ENCODE measurements at places on chromosomes 2 and 18. TPM values are rescaled to one million over a fixed set of nuclear protein-coding genes. Genes with fewer than 3 reads are reported as not detected.

C2orf49 gene
- polyA plus RNA-seq, result 15.2 TPM

TNP1 gene
- polyA plus RNA-seq, result not detected

AQP4 gene
- not detected for polyA plus RNA-seq

PSMA8 gene
- not detected for polyA plus RNA-seq

UGT1A5 gene
- polyA plus RNA-seq, result not detected

PDE11A gene
- polyA plus RNA-seq, result not detected

SERPINB10 gene
- 13.0 TPM for polyA plus RNA-seq

CROCC2 gene
- polyA plus RNA-seq, result not detected

GNLY gene
- not detected for polyA plus RNA-seq

CTNNA2 gene
- polyA plus RNA-seq, result 2.4 TPM

TSPYL6 gene
- not detected for polyA plus RNA-seq

REG1B gene
- not detected for polyA plus RNA-seq

C2orf78 gene
- polyA plus RNA-seq, result 0.41 TPM

TCF7L1 gene
- 0.11 TPM for polyA plus RNA-seq

LDAH gene
- polyA plus RNA-seq, result 35.2 TPM

HRH4 gene
- not detected for polyA plus RNA-seq

FEV gene
- polyA plus RNA-seq, result not detected

FBXO41 gene
- 2.3 TPM for polyA plus RNA-seq

- no peak for DNase-seq
Measured at GRCh38 chr2:9573013-9573720, 17.5 kb upstream of the ADAM17 start.

DNA sequence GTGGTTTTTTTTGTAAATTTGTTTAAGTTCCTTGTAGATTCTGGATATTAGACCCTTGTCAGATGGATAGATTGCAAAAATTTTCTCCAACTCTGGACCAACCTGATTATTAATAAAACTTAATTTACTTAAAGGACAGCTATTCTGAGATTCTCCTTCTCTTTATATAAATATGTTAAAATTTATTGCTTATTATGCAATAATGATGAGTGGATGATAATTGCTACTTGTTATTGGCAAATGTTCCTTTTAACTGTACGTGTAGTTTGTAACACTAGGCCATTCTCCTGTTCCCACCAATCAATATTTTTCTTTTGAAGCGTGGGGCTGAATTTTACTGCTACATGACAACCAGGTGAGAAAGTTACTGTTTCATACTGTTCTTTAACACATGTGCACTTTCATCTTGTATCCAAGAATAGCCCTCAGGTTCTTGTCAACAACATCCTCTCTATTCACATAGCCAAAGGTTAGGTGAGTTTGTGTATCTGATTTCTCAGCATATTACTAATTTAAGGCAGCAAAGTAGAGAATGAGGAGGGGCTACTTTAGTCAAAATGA lies 16.6 kb upstream of the STK17B start:
- DNase-seq, result no peak

DNA sequence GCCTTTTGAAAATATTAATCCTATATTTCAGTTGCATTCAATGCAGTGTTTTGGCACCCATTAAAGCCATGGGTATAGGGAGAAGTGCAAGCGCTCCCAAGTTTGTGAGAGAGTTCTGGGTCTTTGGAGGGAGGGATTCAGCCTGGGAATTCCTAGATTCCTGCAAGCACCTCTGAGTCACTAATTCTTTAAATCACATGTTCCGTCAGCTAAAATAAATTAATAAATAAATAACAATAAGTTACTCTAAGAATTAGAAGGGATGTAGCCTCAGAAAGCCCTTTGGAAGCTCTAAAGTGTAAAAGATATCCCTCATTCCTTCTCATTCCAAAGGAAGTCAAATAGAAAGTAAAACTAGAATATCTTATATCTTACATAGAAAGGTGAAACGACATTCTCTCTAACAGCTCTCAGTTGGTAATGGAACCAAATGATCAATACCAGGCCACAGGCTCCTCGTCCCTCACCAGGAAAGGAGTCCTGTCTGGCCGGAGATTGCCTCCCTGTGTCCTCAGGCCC lies 222.4 kb upstream of the RBBP8 start:
- DNase-seq, result no peak

- DNase-seq, result no peak
Measured at GRCh38 chr2:53751728-53752127, 15.9 kb upstream of the CHAC2 start.

- no peak for DNase-seq
Measured at GRCh38 chr2:3730646-3731045, 27.3 kb downstream of the DCDC2C start.

- no peak for DNase-seq
Measured at GRCh38 chr2:21111012-21111411, 12.8 kb upstream of the TDRD15 start.

DNA sequence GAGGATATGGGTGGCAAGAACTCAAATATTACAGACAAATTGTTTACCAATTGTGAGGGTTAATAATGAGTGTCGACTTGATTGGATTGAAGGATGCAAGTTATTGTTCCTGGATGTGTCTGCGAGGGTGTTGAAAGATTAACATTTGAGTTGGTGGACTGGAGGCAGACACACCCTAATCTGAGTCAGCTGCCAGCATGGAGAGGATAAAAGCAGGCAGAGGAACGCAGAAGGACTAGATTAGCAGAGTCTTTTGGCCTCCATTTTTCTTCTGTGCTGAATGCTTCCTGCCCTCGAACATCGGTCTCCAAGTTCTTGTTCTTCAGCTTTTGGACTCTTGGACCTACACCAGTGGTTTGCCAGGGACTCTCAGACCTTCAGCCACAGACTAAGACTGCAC lies 1503.7 kb downstream of the LRP1B start:
- DNase-seq, result no peak

DNA sequence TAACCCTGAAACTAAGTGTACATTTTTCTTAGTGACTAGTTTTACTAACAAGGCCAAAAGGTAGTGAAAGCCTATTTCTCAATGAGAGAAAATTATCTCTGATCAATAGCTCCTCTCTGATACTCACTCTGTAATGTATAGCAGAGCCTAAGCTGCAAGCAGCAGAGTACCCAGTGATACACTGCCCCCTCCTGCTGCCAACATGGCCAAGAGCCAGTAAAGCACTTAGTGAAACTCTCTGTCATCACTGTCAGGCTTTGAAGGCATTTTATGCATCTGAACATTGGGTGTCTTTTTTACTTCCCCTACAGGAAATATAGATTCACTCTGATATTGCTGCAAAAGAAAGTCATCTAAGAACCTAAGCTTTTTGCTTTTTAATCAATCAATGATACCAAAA lies 784.1 kb upstream of the CDH7 start:
- DNase-seq, result no peak

GRCh38 chr18:59712311-59712710 lies 15.1 kb upstream of the CCBE1 start:
- no peak for DNase-seq

GRCh38 chr18:8724452-8724851 lies 19.1 kb downstream of the MTCL1 start:
- no peak for DNase-seq

DNA sequence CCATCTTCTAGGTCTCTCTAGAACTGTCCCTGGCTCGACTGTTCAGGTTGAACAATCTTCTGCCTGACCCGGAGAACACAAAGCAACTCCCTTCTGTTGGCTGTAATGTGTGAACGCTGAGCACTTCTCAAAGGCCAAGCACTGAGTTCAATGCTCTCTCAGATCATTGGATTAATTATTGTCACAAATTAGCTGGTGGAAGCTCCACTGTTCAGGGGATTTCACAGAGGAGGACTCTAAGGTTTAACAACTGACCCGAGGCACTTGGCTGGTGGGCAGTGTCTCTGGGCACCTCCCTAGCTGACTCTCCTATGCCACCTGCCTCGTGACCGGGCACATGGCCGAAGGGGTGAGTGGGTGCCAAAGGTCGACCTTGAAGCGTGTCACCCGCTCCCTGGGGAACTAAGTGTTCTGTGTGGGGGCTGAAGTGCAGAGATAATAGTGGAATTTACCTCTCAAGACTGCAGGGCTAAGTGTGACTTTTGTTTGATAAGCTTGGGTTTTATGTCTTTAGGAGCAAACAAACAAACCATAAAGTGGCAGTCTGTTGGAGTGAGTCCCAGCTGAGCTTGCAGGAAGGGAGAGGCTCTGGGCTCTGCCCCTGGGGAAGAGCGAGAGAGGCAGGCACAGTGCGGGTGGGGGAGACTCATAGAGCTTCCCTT lies 64.8 kb downstream of the BCL2L11 start:
- no peak for DNase-seq

DNA sequence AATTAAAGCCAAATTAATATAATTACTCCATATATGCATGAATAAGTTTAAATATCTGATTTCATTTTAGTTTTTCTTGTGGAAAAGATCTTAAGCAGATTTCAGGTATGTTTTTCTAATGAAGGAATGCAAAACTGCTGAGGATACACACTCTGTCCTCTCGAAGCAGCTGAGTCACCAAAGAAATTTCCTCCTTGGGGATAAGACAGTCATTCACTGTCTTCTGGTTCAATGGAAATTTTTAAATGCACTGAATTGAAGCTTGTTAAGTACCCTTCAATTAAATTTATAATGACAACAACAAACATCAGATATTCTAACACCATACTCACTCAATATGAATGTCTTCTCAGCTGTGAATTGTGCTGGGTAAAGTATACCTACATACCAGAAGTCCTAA lies 101.5 kb upstream of the DNER start:
- DNase-seq, result no peak

DNA sequence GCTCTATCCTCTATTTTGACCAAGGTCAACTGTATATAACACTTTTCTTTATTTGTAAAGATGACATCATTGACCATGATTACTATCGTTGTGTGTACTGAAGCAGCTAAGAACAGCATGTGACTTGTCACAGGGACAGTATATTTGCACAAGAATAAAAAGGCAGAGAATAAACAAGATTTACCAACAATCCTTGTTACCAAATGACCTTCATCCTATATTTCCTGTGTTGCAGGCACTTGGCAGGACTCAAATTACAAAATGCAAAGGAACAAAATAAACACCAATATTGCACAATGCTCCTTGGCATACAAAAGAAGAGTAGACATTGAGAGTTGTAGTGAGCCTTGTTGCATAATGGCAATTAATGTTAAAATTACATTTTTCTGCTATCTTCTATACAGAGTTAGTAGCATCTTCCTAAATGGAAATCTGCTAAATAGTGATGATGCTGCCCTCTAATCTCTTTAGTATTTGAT lies 61.8 kb downstream of the RFTN2 start:
- DNase-seq, result no peak

DNA sequence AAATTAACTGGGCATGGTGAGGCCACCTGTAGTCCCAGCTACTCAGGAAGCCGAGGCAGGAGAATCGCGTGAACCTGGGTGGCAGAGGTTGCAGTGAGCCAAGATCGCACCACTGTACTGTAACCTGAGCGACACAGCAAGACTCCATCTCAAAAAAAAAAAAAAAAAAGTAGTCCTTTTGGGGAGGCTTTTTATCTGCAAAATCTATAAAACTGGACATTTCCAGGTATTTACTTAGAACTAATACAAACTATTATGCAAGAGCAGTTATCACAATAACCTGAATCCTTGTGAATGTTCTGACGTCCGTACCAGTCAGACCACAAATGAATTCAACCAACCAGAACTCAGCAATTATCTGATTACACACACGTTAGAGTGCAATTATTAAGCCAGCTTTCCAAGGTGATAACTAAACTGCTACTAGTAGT lies 8.8 kb upstream of the RAPH1 start:
- DNase-seq, result no peak

- no peak for DNase-seq
Measured at GRCh38 chr2:221818616-221819320, 246.7 kb upstream of the EPHA4 start.

GRCh38 chr2:211228559-211228958 lies 672.2 kb downstream of the CPS1 start:
- DNase-seq, result no peak

DNA sequence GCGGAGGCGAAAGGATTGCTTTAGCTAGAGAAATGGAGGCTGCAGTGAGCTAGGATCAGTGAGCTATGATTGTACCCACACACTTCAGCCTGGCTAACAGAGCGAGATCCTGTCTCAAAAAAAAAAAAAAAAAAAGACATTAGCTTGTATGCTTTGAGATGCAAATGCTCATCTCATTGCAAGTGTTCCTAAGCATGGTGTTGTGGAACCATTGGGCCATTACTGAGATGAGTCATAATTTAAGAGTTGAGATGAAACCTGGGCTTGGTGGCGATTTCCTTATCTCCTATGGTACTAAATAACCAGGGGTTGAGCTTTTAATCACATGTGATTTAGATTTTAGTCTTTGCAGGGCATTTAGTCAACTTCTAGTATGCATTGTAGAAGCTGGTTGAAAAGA lies 2.2 kb downstream of the PLEKHA3 start:
- DNase-seq, result peak; percentile 54

GRCh38 chr18:44834867-44835469 lies 154.3 kb downstream of the SETBP1 start:
- no peak for DNase-seq

DNA sequence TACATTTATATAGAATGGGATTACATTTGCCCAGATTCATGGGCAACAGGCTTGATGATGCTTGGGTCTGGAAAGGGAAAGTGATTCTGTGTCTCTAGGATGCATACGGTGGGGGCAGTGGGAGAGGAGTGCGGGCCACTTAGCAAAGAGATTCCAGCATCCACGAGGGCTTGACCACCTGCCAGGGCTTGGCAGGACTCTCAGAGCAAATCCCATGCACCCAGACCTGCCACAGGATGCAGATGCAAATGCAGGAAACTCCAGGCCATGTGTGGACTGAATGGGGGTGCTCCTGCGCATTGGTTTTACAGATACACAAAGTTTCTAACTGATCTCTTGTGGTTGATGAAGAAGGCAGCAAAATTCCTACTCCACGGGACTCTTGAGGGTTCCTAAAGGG lies 334.7 kb downstream of the CYRIA start:
- DNase-seq, result no peak

DNA sequence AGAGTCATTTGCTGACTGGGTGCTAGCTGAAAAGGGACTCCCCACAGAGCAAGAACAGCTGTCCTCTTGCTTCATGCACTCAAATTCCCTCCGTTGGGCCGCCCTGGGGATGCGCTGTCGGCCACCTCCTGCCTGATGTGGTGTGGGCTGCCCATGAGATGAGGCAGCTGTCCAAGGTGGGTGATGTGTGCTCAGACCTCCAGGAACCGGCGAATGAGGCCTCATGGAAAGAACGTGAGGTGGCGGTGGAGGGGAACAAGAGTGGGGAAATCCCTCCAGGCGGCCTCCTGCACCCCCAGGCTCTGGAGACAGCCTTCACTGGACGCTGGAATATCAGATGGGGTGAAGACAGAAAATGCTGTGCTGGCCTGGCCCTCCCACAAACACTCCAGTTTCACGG lies 79.8 kb downstream of the LONRF2 start:
- no peak for DNase-seq

DNA sequence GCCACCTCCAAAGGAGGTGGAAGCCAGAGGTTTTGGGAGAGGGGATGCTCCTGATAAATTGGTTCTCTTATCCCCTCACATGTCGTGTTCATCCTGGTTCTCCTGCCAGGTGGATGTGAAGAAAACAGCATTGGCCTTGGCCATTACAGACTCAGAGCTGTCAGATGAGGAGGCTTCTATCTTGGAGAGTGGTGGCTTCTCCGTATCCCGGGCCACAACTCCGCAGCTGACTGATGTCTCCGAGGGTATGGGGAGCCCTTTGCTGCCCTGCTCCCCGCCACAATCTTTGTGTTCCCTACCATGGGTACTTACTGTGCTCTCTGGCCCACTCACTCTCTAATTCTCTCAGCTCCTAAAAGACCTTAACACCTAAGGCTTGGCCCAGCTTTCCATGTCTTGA lies 3.5 kb downstream of the RETREG2 start:
- no peak for DNase-seq

GRCh38 chr2:107584577-107584976 lies 242.1 kb upstream of the RGPD4 start:
- no peak for DNase-seq

- no peak for DNase-seq
Measured at GRCh38 chr2:112821142-112821541, 15.4 kb downstream of the IL1B start.

- no peak for DNase-seq
Measured at GRCh38 chr2:186135686-186136085, 350.4 kb upstream of the ZC3H15 start.
